Activated CD8-positive, alpha-beta memory T cell treated with anti-CD3 and anti-CD28 coated beads, Interleukin-2, amount 10 ng/mL, durations not matched to agents 7 days and 5 days (primary cell): ENCODE measurements at places on chromosomes 16 and 17.

DNA sequence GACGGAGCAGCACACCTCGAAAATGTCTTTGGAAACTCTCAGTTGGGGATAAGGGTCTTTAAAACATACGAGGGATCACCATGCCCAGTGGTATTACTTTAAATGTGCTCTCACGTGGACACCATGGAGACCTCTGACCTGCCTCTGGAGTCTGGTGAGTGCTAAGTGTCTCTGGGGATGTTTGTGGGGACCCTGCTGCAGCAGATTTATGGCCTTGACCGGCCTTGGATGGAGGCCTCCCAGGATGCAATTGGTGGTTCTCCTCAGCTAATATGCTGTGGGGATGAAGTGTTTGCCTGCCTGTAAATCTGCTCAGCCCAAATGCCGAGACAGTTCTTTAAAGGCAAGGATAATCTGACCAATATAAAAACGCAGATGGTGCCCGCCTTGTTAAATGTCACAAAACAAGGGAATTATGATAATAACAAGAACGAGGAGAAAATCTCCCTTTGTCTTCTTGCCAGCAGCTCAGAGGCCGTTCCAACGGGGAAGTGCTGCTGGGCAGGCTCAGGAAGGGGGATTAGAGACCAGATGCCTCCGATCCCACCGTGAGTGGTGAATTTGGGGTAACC lies 154.4 kb downstream of the ABCC12 start:
- H3K4me3 ChIP-seq = no peak overlapping the region
- no peaks in the 10 kb centered on the region for H3K4me1 ChIP-seq
- no peak overlapping the region for H3K27ac ChIP-seq
- H3K27me3 ChIP-seq = no peaks in the 10 kb centered on the region
- H3K36me3 ChIP-seq = no peaks in the 10 kb centered on the region

DNA sequence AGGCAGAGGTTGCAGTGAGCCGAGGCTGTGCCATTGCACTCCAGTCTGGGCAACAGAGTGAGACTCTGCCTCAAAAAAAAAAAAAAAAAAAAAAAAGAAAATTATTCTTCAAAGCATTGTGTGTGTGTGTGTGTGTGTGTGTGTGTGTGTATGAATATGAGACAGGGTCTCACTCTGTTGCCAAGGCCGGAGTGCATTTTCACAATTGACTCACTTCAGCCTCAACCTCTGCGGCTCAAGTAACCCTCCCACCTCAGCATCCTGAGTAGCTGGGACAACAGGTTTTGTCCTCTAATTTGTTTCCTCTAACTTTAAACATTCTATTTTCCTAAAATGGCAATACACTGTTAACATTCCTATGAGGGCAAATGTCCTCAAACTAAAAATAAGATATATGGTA lies 7.7 kb downstream of the FBXO47 start:
- no peaks in the 10 kb centered on the region for H3K27me3 ChIP-seq
- no peak for DNase-seq
- no peaks in the 10 kb centered on the region for H3K36me3 ChIP-seq

- DNase-seq = no peak
- H3K4me3 ChIP-seq = no peak overlapping the region
- no peak overlapping the region for H3K27ac ChIP-seq
- peaks cover 2% of the 10 kb centered on the region for H3K36me3 ChIP-seq
These were observed 1.1 kb upstream of the DBNDD1 start for GRCh38 chr16:90020260-90020837.

GRCh38 chr16:50809561-50809960 lies 67.7 kb downstream of the CYLD start:
- H3K27ac ChIP-seq = no peak overlapping the region
- no peak overlapping the region for H3K4me3 ChIP-seq
- no peaks in the 10 kb centered on the region for H3K27me3 ChIP-seq
- peaks cover 11% of the 10 kb centered on the region for H3K4me1 ChIP-seq
- no peaks in the 10 kb centered on the region for H3K36me3 ChIP-seq
- no peak for DNase-seq

- peak overlapping the region; percentile 35 for H3K4me3 ChIP-seq
- peak overlapping the region; percentile 92 for H3K27ac ChIP-seq
- peaks cover 53% of the 10 kb centered on the region for H3K36me3 ChIP-seq
- DNase-seq = no peak
These were observed 42.0 kb downstream of the RPA1 start for GRCh38 chr17:1871756-1872155.

DNA sequence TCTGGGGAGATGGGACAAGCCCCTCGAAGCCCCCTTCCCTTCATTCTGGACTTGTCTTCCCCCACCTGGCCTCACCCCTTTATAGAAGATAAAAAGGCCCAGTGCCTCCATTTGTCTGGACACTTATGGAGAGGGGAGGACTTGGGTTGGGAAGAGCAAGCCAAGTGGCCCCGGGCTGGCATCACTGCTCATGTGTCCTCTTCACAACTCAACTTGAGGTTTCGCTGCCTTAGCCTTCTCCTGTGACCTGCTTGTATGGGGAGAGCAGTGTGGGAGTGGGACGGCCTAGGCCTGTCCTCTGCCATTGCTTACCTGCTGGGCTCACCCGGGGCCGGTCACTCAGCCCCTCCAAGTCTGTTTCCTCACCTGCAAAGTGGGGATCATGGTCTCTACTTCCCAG lies 1.4 kb downstream of the PAQR4 start:
- peaks cover 15% of the 10 kb centered on the region for H3K36me3 ChIP-seq
- H3K27ac ChIP-seq = peak overlapping the region; percentile 60
- H3K27me3 ChIP-seq = peaks cover 11% of the 10 kb centered on the region
- no peak for DNase-seq
- peak overlapping the region; percentile 73 for H3K4me3 ChIP-seq

GRCh38 chr16:87451563-87452210 lies 41.1 kb downstream of the ZCCHC14 start:
- H3K27ac ChIP-seq = no peak overlapping the region

DNA sequence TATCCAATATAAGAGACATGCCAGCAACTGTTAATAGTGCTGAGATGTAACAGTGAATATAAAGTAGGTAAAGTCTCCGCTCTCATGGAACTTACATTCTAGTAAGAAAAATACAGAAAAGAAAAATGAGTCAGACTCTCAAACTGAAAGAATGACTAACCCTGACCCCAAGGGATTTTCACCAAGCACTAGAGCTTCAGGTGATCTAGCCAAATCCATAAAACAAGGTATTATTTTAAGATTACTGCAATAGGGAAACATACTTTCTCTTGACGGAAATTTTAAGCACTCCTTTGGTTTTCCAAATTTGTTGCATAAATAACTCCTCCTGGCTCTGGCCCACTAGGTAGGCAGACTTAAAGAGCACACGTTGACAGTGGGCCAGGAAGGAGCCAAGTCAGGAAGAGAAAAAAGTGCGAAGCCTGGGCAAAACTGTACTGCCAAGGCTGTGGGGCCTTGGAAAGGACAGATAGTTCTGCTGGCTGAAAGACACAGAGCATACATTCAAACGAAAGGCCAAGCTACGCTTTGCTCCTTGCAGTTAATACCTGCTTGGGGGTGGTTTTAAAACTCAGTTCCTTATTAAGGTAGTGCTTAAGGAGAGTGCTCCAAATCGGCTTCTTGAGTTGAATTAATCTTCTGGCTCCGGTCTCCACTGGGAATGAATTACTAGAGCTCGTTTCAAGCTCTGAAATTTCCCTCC lies 1.4 kb downstream of the GOT2 start:
- H3K27me3 ChIP-seq = no peaks in the 10 kb centered on the region
- peaks cover 38% of the 10 kb centered on the region for H3K4me1 ChIP-seq
- no peak for DNase-seq
- peaks cover 17% of the 10 kb centered on the region for H3K36me3 ChIP-seq

- no peak for DNase-seq
- H3K36me3 ChIP-seq = no peaks in the 10 kb centered on the region
- peaks cover 9% of the 10 kb centered on the region for H3K27me3 ChIP-seq
- no peak overlapping the region for H3K4me3 ChIP-seq
- no peak overlapping the region for H3K27ac ChIP-seq
These were observed 47.4 kb upstream of the MEIOC start for GRCh38 chr17:44608727-44609435.

GRCh38 chr17:38459567-38459966 lies 31.3 kb downstream of the ARHGAP23 start:
- H3K4me3 ChIP-seq = no peak overlapping the region
- H3K27ac ChIP-seq = no peak overlapping the region
- DNase-seq = no peak
- no peaks in the 10 kb centered on the region for H3K36me3 ChIP-seq
- peaks cover 14% of the 10 kb centered on the region for H3K27me3 ChIP-seq
- no peaks in the 10 kb centered on the region for H3K4me1 ChIP-seq

DNA sequence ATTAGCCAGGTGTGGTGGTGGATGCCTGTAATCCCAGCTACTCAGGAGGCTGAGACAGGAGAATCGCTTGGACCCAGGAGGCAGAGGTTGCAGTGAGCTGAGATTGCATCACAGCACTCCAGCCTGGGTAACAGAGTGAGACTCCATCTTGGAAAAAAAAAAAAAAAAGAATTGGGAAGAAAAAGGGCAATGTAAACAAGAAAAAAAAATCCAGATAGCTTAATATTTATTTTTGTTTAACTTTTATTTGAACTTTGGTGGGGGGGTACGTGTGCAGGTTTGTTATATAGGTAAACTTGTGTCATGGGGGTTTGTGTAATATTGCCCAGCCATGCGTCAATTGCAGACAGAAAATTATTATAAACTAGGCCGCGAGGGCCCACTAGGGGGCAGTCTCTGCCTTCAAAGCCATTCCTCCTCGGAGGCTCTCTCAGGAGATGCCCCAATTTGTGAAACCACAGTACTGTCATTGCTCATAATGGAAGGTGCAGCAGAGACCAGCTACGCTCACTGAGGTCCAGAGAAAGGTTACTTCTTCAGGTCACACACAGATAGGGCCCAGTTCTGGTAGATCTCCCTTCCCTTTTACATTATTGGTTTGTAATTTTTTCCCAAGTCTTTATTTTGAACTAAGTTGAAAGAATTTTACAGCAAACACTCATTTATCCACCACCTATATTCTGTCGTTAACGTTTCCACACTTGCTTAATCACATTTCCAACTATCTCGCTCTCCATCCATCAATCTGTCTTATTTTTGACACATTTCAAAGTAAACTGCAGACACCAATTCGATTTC lies 206.2 kb downstream of the PRKCB start:
- no peaks in the 10 kb centered on the region for H3K27me3 ChIP-seq
- H3K4me3 ChIP-seq = no peak overlapping the region
- peaks cover 7% of the 10 kb centered on the region for H3K4me1 ChIP-seq

DNA sequence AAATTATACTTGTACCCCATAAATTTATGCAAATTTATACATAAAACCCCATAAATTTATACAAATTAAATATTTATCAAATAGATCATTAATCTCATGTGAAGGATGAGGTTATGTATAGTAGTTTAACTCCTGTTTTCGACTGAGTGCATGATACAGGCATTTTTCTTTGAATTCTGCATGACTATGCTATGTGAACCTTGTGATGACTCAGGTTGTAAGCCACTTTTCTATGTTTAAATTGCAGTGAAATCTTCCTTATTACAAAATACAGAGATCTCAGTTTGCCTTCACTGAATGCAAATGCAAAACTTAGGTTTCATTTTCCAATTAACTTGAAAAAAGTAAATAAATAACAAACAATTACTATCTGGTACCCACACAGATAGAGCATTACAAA lies 843.7 kb downstream of the CDH11 start:
- DNase-seq = no peak
- H3K27me3 ChIP-seq = no peaks in the 10 kb centered on the region
- no peaks in the 10 kb centered on the region for H3K4me1 ChIP-seq

- H3K4me1 ChIP-seq = no peaks in the 10 kb centered on the region
- no peaks in the 10 kb centered on the region for H3K27me3 ChIP-seq
- no peak overlapping the region for H3K4me3 ChIP-seq
- no peak for DNase-seq
- no peak overlapping the region for H3K27ac ChIP-seq
- H3K36me3 ChIP-seq = peaks cover 27% of the 10 kb centered on the region
These were observed 72.0 kb upstream of the CHMP6 start for GRCh38 chr17:80919331-80920311.

DNA sequence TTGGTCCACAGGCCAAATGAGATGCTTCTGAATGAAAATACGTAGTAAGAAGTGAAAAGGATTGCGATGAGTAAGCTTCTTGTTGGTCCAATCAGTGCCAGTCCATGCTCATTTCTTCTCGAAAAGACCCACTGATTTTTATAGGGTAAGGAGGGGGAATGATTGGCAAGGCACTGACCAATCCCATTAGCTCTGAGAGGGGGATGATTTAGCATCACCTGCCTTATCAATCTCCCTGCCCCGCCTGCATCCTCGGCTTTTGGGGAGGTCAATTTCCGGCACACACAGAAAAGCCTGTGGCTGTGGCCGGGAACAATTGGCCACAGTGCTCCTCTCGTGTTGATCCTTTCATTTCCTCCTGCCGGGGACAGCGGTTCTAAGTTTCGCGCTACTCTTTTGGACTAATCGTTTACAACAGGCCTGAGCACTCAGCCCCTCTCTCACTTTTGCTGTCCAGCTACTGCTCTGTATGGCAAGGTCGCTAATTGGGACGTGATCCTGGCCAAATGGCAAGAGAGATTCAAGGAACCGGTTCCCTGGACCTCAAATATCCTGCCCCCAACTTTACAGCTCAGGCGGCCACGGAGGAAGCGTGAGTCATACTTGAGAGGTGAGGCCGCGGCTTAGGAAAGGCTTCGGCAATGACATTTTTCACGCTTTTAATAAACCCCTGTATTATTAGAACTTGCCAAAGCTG lies 43.1 kb downstream of the TBX4 start:
- H3K4me3 ChIP-seq = no peak overlapping the region
- DNase-seq = no peak
- H3K4me1 ChIP-seq = peaks cover 11% of the 10 kb centered on the region
- peaks cover 29% of the 10 kb centered on the region for H3K27me3 ChIP-seq
- no peaks in the 10 kb centered on the region for H3K36me3 ChIP-seq

DNA sequence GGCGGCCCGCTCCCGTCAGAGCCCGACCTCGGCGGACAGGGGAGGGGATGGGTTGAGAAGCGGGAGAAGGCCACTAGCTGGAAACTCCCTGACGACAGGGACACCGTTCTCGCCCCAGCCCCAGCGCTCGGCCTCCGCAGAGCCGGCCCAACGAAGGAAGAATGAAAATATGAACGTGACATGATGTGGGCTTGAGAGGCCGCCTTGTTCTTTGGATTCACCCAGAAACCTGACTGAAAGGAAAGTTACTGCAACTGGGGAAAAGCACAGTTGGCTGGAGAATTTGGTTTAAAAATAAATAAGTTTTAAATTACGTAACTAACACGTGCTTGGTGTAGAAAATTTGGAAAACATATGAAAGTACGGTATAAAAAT lies 21.1 kb downstream of the NPTX1 start:
- H3K4me1 ChIP-seq = peaks cover 40% of the 10 kb centered on the region
- H3K36me3 ChIP-seq = no peaks in the 10 kb centered on the region
- no peak for DNase-seq
- H3K4me3 ChIP-seq = peak overlapping the region; percentile 89
- H3K27me3 ChIP-seq = peaks cover 20% of the 10 kb centered on the region

DNA sequence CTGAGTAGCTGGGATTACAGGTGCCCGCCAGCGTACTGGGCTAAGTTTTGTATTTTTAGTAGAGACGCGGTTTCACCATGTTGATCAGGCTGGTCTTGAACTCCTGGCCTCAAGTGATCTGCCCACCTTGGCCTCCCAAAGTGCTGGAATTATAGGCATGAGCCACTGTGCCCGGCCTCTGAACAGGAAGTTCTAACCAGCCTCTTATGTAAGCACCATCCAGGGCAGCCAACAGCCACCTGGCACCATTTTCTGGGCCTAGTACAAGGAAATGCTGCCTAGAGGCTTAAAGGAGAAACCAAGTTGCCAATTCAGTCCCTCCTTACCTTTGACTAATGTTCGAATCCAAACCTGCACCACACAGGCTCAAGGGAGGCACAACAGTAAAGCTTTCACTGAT lies 8.5 kb upstream of the SLC39A11 start:
- H3K4me3 ChIP-seq = no peak overlapping the region
- H3K27ac ChIP-seq = no peak overlapping the region
- H3K36me3 ChIP-seq = no peaks in the 10 kb centered on the region
